PC-9 (cell line): ENCODE measurements at places on chromosomes 3 and 15. TPM values are rescaled to one million over a fixed set of nuclear protein-coding genes. Genes with fewer than 3 reads are reported as not detected.

Gene EOMES
- total RNA-seq = not detected in 2 replicates

- DNase-seq = no peak
Observed at GRCh38 chr3:126160243-126161210, 19.9 kb downstream of the ALDH1L1 start.

- DNase-seq = no peak
Observed at GRCh38 chr15:101020945-101021344, 101.8 kb downstream of the LRRK1 start.

- peak; percentile 36 for DNase-seq
Observed at GRCh38 chr3:56928379-56929068, 126.8 kb upstream of the ARHGEF3 start.

GRCh38 chr15:36803773-36804172 is 224.3 kb downstream of the CDIN1 start:
- DNase-seq = no peak

DNA sequence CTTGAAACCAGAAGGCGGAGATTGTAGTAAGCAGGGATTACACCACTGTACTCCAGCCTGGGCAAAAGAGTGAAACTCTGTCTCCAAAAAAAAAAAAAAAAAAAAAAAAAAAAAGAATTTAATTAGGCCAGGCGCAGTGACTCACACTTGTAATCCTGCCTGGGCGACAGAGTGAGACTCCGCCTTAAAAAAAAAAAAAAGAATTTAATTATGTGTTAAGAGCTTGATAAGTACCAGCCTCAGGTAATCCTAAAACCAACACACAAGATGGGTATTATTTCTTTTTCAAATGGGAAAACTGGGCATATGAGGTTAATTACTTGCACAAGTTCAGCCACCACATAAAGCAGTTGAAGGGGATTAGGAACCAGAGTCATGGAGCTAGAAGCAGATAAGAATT is 49.0 kb downstream of the PBRM1 start:
- peak; percentile 35 for DNase-seq

DNA sequence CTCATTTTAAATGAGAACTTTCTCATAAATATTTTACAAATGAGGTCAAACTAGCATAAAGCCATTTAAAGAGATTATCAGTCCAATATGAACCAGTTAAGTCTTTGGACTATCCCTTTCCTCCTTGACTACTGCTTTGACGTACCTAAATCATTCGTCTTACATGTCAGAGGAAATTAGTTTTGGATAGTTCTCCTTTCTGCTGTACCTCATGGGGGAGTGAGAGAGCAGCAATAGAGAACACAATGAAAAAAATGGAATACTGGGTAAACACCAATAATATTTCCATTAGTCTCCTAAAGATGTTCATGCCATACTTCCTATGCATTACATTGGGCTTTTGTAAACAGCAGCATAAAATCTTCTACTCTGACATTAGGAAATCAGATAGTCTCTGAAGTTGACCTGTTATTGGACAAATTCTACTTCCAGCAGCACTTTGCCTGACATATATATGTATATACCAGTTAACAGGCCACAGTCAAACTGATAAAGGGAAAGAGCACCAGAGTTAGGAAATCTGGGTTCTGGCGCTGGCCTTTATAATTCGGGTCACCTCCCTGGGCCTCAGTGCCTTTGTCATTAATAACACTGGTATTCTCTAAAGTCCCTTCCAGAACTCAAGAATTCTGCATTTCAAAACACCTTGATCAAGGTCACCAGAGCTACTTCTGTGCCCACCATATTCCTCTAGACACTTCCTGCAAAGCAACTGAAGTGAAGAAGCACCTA is 26.8 kb downstream of the TIMMDC1 start:
- no peak for DNase-seq

DNA sequence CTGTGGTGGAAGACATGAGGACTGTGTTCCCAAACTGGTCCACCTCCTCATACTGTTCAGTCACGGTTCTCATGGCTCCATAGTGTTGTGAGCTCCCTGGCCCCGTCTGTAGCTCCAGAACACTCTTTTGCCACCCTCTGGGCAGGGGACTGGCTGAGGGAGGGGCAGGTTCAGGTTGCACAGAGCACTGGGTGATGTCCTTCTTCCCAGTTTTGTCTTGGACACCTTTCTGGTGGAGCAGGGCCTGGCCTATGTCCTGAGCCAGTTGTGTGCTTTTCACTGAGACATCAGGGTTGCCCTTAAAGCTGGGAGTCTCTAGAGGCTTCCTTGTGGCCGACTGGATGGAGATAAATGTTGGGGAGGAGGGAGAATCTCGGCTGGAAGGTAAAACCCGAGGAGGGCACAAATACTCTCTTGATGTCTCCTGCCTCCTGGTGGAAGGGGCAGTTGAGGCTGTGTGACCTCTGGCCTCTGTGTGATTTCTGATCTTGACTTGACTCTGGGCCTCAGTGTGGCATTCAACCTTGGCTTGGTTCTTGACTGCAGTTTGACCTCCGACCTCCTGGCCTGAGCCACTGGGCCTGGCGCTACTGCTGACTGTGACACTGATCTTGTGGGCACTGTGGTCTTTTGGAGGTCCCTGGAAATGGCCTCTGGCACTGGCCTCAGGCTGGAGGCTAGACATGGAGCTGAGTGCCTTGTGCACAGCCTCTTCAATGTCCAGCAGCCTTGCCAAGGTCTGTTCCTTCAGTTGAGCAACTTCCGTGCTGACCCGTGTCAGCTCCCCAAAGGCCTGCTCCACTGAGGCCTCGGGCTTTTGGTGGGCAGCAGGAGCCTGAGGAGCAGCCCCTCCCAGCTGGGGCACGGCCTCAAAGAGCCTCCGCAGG is 8.1 kb downstream of the XIRP1 start:
- DNase-seq = no peak

DNA sequence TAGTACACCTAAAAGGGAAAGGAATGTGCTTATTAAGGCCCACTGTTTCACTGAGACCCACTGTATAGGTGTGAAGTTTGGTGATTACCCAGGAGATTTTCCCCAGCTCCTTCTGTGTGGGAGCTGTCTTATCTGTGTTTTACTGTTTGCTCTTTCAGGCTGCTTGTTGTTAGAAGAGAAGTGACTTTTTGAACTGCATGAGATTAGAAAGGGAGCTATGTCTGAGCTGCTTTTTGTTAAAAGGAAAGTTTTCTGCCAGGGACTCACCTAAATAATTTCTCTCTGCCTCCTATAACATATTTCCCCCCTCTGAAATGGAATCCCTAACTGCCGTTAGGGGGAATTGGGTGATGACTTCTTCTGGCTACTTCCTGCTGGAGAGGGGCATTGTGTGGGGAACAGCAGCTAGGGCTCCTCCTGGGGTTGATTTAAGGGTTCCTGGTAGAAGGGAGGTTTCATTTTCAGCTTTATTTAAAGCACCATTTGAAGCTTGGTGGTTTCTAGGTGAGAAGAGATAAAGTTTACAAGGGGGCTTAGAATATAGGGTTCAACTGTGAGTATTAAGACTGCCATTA is 77.1 kb upstream of the ATP11B start:
- no peak for DNase-seq

DNA sequence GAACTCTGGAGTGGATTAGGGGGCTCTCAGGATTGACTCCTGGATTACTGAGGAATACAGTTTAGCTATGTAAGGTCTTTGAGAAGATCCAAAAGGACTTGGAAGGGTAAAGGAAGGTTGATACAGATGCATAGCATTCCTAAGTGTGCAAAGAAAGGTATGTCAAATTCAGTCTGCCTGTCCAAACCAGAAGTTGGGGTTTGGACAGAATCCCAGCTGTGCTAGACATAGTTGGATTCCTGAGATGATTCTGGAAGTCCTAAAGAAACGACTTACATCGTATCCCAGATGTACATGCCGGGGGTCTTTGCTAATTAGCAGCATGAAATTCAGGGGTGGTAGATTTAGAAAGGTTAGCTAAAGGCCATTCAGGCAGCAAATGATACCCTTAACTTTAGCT is 97.7 kb upstream of the TSPAN3 start:
- no peak for DNase-seq
